ENCODE measurements at places on chromosomes 7 and 10.

DNA sequence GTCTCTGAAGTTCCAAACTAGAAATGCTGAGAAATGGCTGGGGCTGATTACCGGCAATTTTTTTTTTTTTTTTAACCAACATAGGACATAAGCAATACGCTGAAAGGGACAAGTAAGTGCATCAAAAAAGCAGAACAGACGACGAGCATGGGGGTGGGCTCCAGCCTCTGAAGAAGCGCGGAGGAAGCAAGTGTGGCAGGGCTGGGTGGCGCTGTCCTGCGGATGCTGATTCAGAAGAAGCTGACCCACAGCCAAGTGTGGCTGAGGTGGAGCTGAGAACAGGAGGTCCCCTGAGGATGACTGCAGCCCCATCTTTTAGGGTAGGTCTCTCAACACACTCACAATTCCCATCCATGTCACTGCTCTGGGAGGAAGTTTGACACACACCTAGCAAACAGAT, 65.6 kb downstream of the CTBP2 start:
- DNase-seq: no peak

DNA sequence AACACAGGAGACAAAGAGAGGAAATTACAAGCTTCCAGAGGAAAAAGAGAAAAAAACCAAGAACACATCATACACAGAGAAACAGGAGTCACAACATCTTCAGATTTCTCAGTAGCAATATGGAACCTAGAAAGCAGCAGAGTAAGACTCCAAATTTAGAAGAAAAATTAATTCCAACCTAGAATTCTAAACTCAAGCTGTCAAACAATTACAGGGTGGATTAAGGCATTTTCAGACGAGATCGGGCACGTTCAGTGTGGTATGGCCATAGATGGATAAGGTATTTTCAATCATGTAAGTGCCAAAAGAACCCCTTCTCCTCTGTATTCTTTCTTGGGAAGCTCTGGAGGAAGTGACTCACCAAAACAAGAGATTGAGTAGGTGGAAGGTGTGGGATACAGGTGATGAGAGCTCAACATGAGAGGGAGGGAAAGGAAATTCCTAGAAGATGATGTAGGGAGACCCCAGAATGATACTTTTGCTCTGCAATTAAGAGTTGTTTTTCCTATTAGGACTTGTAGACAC, 51.6 kb downstream of the FAM204A start:
- DNase-seq: no peak

GRCh38 chr10:34824870-34825269, 9.8 kb upstream of the PARD3 start:
- no peak for DNase-seq

- DNase-seq: no peak
These were observed 1.6 kb upstream of the TASOR2 start for GRCh38 chr10:5683065-5683464.

- no peak for DNase-seq
These were observed 448 bp upstream of the NET1 start for GRCh38 chr10:5411941-5412276.

DNA sequence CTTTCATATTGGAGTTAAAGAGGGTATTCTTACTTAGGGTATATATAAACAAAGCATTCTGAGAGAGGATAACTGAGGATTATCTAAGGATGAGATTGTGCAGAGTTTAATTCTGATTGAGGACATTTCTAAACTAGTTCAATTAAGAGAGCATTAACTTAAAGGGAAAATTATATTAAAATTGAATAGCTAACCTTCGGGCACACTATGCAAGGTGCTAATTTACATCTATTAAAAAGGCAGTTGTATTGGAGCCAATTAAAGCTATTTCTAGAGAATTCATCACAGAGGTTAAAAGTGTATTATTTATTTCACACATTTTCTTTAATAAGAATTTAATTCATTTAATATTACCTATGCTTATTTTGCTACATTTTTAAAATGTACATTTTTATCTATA, 17.0 kb upstream of the PIK3CG start:
- no peak for DNase-seq

- DNase-seq: no peak
These were observed at the start of gene RAMP3 for GRCh38 chr7:45157653-45158401. Gene RAMP3 (plus strand): TSS chr7:45157791. CDS start chr7:45157829, 38 bp downstream.

DNA sequence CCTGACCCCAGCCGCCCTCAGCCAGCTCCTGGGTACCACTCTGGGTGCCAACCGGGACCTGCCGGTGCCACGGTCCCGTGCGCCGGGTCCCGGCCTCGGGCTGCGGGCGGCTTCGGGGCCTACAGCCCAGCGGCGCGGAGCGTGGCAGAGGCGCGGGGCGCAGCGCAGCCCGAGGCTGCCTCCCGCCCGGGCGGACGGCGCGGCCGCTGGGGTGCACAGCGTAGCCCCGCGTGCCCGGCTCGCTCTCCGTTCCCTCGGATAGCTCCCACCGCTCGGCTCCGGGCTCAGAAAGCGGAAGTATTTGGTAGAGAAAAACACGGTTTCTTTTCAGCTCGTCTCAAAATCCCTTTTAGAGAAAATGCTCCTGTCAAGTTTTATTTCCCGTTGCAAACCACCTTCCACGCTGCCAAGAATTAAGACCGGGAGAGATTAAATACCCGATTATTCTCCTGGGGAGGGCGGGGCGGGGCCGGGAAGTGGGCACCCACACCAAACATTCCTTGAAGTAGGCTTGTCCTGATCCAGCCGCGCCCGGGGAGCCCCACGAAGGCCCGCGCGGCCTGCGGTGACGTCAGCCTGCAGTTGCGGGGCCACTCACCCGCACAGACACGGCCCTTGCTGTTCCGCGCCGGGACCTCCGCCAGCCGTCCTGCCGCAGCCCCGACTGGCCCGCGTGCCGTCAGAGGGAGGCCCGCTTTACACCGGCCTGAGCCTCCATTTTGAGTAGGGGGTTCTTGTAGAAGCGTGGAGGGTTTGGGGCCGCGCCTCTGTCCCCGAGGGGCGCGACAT, 7.2 kb downstream of the HOXA13 start:
- DNase-seq: no peak
